ENCODE measurements at places on chromosomes 3 and 15.
A peak's percentile ranks its signal among the peaks of the same experiment; 100 is the strongest.

DNA sequence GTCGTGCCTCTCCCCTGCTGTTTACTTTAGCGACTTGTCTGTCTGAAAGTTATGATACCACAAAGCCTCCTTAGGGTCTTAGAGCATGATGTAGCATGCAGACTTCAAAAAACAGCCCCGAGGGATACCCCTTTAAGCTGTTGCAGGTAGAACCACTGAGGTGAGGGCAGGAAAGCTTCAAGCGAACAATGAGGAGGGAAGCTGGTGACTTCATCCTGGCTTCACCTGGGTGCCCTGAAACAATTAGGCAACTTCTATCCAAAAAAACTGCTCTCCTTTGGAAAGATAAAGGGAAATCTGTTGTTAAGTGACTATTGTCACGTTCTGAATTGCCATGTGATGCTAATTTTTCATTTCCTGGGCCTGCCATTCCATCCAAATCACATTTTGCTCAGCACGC lies 231.6 kb downstream of the SOX2 start:
- DNase-seq = no peak

GRCh38 chr3:24387000-24387399 lies 107.7 kb downstream of the THRB start:
- DNase-seq = no peak

DNA sequence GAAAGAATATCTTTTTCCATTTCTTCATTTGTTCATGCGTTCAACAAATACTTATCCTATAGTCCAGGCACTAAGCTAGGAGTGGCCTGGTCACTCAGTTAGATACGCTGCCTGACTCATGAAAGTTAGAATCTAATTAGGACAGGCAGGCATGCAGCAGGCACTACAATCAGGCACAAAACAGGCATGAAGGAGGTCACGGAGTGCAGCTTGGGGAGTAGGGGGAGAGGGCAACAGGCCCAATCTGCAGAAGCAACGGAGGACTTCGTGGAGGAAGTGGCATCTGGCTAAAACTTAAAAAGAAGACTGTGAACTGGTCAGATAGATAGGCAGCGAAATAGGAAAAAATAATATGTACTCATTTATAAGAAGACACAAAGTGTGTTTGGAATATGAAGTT lies 420.9 kb downstream of the MAGI1 start:
- no peak for DNase-seq

GRCh38 chr3:8793242-8793641 lies 23.8 kb upstream of the OXTR start:
- no peak for DNase-seq

DNA sequence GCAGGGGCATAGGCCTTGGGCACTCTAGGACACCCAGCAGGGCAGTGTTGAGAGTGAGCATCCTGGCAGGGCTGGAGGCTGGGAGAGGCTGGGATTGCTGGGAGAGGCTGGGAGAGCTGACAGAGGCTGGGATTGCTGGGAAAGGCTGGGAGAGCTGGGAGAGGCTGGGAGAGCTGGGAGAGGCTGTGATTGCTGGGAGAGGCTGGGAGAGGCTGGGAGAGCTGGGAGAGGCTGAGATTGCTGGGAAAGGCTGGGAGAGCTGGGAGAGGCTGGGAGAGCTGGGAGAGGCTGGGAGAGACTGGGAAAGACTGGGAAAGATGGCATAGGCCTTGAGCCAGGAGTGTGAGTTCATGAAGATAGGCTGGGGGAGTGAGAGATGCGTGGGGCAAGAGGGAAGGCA lies 77.8 kb downstream of the MESD start:
- no peak for DNase-seq

DNA sequence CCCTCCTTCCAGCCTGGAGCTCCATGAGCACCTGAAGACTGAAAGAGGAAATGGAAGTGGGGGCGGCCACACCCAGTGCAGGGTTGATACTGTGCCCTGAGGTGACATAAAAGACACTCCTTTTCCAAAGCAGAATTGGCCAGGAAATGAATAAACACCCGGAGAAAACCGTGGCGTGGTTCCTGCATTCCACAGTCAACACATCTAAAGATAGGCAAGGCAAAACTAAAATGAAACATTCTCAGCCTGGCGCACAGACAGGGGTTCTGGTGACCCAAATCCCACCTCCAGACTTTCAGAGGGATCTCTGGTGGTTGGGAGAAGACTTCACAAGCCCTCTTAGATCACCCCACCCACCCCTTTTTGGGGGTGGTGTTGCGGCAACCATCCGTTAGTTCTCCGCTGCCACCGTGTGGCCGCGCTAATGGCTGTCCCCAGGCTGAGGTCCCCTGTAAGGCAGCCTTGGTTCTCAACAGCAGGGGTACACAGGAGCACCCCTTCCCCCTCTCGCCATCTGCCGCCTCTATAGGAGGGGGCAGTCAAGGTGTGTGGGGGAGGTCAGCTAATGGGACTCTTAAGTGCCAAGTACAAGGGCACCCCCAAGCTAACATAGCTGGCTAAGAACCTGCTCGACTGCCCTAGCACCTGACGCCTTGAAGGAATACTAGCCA lies 2.5 kb upstream of the MST1R start:
- DNase-seq = peak; percentile 37

- DNase-seq = no peak
Measured at GRCh38 chr15:50871832-50872231, 36.7 kb upstream of the AP4E1 start.

DNA sequence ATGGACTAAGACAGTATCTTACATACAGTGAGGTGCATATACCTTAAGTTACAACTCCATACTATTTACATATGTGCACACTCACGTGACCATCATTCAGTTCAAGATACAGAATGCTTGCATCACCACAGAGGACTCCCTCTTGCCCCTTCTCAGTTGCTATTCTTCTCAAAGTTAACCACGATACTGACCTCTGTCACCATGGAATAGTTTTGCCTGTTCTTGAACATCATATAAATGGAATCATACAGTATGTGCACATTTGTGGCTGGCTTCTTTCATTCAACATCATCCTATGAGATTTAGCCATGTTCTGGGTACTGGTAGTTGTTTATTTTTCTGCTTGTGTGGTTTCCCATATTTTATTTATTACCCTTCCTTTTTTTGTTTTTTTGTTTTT lies 10.4 kb upstream of the ZSCAN2 start:
- no peak for DNase-seq

DNA sequence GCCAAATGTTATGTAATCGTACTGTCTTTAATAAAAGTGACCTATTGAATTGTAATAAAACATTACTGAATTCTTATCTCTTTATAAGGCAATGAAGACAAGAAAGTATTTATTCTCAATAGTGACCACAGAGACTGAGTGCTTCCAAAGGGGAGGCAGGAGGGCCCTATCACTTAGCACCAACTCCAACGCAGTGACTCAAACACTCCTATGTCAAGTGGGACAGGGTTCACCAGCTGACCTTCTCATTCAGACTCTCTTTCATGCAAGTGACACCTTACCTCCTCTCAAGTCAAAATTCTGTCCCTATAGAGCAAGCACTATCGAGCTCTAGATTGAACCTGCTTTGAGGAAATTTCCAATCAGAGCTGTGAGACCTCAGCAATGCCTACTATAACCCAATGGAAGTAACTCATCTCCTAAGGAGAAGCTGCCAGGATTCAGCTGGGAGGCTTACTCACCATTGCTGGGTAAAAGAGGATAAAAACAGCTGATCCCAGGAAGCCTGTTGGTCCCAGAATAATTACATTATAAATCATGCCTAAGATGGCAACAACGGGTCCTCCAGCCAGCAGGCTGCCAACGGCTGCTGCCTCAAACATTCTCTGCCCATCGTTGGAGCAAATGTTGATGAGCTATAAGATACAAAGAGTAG lies 35.6 kb downstream of the ABCC5 start:
- DNase-seq = no peak

- DNase-seq = no peak
Measured at GRCh38 chr15:42549741-42550392, 1.2 kb downstream of the HAUS2 start.

- DNase-seq = no peak
Measured at GRCh38 chr3:25576831-25577454, 87.8 kb downstream of the TOP2B start.

GRCh38 chr15:34976073-34976472 lies 6.5 kb upstream of the AQR start:
- DNase-seq = no peak

DNA sequence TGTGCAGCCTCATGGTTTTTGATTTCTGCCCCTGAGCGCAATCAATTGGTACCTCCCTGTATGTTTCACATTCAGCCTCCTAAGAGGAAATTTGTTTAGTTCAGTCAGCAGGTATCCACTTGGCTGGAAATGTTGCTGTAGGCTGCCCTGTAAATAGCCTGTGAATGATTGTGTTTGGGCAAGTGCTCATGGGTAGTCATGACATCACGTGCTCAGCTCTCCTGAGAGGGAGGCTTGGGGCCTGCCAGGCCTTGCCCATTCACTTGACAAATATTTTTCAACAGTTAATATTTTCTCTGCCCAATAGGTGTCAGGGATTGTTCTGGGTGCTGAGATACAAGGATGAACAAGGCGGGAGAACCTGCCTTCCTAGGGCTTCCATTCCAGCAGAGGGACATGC lies 13.3 kb downstream of the HRH1 start:
- no peak for DNase-seq

Measured in CD4-positive, alpha-beta T cell treated with Interleukin-15 for 1 hour (primary cell).